Stimulated activated CD4-positive, alpha-beta T cell treated with anti-CD3 and anti-CD28 coated beads, Interleukin-4, amount 100 ng/mL, for 48 hours (primary cell): ENCODE measurements at places on chromosomes 3 and 15.

DNA sequence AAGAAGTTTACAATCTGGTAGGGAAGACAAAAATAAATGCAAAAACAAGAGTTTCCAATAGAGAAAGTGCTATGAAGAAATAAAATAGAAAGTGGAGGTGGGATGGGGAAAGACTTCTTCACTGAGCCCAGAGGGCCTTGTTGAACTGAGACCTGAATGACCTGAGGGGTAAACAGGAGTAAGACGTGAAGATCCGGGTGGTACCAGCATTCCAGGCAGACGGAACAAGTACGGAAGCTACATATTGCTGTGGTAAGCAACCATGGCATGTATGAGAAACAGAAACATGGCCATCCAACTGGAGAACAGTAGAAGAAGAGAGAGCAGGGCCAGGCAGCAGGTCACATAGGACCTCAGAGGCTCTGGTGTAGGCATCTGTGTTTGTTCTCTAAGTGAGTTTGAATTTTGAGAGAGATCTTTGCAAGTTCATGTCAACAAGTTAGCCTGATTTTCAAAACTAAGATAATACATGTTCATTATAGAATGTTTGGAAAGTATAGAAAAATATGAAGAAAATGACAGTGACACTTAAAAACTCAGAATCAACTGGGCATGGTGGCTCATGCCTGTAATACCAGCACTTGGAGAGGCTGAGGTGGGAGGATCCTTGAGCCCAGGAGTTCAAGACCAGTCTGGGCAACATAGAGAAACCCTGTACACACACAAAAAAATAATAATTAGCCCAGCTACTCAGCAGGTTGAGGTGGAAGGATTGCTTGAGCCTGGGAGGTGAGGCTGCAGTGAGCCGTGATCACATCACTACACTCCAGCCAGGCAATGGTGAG lies 64.3 kb downstream of the SLC49A4 start:
- no peak for DNase-seq

- DNase-seq = no peak
These were observed 238.1 kb downstream of the CPNE4 start for GRCh38 chr3:131796558-131797198.

DNA sequence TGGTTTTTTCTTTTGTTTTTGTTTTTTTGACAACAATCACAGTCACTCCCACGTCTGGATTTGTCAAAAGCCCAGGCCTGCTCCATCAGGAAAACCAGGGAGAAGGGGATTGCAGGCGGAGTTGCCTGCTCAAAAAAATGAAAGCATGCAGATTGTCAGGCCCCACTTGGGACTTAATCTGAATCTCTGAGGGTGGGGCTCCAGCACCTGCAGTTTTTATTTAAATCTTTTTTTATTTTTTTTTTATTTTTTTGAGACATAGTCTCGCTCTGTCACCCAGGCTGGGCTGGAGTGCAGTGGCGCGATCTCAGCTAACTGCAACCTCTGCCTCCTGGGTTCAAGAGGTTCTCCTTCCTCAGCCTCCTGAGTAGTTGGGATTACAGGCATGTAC lies 140.9 kb downstream of the FOXP1 start:
- no peak for DNase-seq

- DNase-seq = no peak
These were observed 602 bp upstream of the ATP2B2 start for GRCh38 chr3:10505791-10506585.

- DNase-seq = no peak
These were observed 48.1 kb upstream of the PGPEP1L start for GRCh38 chr15:99055555-99056134.
